Osteoblast (primary cell): ENCODE measurements at places on chromosomes 4 and X. TPM values are rescaled to one million over a fixed set of nuclear protein-coding genes. Genes with fewer than 3 reads are reported as not detected.
A peak's percentile ranks its signal among the peaks of the same experiment; 100 is the strongest.

DNA sequence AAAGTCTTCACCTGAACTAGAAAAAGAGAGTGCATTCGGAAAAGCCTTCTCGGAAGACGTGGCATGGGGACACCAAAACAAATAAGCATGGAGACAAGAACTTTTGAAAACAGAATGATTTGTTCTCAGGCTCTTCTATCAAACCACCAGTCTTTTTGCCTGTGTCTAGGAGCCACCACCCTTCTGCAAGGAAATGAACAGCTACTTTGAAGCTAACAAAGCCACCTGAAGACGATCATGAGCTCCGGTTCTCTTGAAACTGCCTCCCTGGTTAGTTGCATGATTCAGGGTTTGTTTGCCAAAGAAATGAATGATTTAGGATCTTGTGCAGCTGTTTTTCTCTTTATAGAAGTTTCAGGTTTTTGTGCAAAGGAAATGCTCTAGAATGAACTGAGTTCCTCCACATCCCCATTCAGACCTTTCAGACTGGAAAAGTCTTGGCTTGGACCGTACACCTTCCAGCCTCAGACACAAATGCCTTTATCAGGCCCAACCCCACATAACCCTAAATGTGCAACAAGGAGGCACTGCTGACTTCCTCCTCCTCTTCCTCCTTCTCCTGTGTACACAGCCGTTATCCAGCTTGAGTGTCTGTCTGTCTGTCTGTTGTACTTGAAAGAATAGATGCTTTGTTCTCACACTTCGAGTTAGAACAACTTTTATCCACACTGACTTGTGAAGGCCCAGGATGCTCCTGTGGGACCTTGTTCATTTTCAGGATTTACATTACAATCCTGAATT is 334.8 kb upstream of the KLF3 start:
- no peak for DNase-seq

SHROOM2 gene
- 6.2 and 8.0 TPM in 2 replicates for total RNA-seq

DNA sequence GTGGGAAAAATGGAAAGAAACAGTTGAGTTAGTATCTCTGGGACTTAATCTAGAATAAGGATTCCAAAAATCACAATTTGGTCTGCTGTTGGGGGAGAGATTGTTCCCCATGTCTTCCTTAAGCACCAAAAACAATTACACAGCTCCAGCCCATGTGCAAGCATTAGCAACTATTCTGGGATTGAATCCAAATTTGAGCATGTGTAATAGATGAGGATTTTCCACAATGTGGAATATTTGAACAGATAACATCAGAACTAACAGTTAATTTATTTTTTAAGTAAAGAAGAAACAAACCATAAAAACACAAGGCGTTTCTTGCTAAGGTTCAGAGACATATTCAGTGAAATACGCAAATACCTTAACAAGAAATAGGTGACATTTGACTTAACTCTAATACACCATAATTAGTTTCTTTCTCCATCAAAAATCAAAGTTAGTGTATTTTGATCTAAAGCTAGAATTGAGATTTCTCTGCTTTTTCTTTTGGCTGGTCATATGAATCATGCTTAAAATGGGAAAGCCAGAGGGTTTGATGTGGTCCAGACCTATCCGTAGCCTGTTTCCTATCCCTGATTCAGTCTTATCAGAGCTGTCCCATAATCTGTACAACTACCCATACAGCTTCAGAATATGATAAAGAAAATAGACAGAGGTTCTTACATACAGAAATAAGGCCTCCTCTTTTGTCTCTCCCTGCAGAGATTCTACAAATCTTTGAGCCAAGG is 413.4 kb downstream of the PACRGL start:
- no peak for DNase-seq

- no peak for DNase-seq
Measured at GRCh38 chr4:152166567-152166966, 369.3 kb downstream of the FBXW7 start.

CHST7 gene
- total RNA-seq = 6.5 and 8.0 TPM in 2 replicates

- DNase-seq = no peak
Measured at GRCh38 chr4:23822181-23822580, 67.7 kb downstream of the PPARGC1A start.

GRCh38 chr4:71334465-71334882 is 4.3 kb upstream of the SLC4A4 start:
- DNase-seq = peak; percentile 62

DNA sequence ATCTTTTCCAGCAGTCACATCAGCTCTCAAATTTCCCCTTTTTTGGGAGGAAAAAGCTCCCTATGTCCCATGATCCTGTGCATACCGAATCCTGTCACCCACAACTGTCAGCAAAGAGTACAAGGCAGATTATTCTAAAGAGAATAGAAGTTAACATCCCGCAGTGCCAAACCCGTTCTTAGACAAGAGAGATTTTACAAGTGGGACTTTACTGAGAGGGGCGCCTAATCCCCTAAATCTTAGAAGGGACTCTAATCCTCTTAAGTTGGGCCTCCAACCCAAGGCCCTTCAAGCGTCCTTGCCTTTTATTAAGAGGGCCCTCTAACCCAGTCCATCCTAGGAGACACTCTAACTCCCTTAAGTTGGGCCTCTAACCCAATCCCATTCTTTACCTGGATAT is 193.9 kb downstream of the CPXCR1 start:
- DNase-seq = no peak

GRCh38 chrX:65601126-65601525 is 66.3 kb upstream of the MSN start:
- no peak for DNase-seq

DNA sequence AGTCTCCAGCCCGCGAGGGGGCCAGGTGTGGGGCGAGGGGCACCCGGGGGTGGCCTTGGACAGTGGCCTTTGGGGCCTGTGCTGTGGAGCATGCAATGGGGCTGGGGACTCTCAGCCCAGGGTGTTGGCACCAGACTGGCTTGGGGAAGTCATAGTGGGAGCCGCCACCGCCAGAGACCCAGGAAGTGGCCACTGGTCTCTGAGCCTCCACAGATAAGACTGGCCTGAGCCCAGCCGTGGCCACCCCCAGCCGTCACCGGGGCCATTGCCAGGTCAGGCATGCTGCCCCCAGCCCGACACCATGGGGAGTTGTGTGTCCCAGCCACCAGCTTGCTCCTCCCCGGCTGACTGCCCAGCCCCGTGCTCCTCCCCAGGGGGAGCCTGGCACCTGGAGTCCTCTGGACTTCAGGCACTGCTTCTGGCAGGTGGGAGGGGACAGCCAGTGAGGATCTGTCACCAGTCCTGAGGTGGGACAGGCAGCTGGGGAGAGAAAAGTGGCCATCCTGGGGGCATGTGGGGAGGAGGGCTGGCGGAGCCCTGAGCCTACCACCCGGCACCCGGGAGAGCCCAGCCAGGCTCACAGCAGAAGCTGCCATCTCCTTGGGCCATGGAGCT is 32.5 kb downstream of the TACC3 start:
- no peak for DNase-seq

DNA sequence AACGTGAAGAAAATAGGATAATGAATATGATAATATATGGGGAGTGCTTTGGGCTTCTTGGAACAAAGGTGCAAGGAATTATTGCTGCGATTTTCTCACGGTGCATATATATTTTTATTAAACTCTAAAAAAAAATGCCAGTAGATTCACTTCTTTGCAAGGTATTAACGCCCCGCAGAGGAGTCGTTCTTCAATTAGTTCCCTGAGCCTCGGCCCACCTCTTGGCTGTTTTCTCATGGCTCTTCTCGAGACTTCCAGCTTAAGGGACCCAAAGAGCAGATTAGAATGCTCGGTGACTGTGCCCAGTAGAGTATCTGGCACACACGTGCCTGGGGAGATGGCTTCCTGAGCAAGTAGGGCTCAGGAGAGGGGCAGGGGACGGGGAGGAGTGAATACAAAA is 367.4 kb downstream of the MID1IP1 start:
- DNase-seq = no peak

DNA sequence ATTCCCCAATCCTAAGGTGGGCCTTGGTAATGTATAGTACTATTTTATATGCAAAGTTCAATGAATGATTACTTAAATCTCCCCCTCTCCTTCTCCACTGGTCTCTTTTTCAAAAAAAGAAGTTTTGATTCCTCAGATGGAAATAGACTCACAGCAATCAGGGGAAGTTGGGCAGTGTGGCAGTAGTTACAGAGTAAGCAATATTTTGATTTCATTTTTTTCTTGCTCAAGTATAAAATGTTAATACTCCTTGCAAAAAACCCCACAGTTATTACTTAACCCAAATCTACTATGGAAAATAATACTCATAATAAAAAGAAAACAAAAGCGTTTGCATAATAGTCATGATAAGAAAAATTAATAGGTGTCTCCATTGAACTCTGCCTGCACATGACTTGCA is 56.9 kb upstream of the CXCL8 start:
- no peak for DNase-seq

HMGN5 gene
- 0.88 and 1.8 TPM in 2 replicates for total RNA-seq

MORC4 gene
- 39.8 and 47.1 TPM in 2 replicates for total RNA-seq

NXF3 gene
- total RNA-seq = under 0.01 and 0.36 TPM in 2 replicates

DNA sequence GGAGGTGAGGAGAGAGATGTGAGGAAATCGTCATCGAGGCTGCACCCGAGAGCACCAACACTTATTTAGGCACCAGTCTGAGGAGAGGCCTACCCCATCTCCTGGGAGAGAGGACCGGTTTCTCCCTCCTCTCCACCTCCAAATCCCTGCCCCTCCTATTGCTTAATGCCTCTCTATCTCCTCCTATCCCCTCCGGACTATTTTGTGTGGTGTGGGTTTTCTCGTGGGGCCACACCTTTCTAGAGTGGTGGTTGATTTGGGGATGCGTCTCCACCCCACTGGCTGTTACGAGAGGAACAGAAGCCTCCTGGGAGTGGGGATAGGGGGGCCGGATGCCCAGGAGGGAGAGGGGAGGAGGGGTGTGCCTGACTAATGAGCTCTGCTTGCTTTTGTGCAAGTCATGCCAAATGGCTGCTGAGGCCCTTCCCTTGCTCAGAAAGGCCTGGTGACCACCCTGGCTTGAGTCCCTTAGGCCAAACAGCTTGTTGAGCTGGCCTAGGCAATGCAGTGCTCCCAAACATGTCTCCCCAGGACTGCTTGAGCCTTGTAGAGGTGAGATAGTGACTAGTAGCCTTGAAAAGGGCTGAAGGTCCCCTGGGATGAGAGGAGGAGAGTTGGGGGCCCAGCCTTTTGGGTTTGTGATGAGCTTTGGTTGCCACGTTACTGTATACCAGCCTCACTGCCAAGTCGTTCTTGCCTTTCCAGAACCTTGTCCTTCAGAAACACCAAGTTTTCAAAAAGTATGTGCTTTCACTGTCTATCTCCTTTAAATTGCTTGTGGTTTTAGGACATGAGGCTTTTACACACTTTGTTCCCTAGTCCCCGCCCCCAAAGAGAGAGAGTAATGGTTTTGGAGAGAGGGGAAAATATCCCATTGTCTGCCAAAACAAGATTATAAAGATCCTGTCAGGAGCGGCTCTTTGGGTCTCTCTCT is 1.2 kb downstream of the MSN start:
- peak; percentile 85 for DNase-seq

- no peak for DNase-seq
Measured at GRCh38 chr4:3122081-3122563, 47.6 kb downstream of the HTT start.

- no peak for DNase-seq
Measured at GRCh38 chr4:32506067-32506466, 1785.9 kb downstream of the PCDH7 start.

GRCh38 chr4:126087101-126087500 is 772.3 kb downstream of the FAT4 start:
- DNase-seq = no peak

DNA sequence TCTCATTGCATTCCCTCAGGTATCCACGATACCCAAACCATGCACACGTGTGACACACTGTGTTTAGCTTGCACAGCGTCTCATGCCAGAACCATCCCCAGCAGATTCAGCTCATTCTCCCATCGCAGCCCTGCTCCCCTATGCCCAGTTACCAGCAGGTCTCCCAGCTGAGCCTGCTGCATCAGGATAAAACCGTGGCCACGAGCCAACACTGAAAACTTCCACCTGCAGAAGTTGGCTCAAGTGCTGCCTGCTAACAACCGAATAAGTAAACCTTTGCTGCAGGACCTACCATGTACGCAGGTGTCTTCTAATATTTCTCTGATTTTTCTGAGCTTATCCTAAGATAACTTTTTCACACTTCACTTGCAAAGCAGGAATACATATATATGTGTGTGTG is 120.4 kb upstream of the STS start:
- DNase-seq = no peak

DNA sequence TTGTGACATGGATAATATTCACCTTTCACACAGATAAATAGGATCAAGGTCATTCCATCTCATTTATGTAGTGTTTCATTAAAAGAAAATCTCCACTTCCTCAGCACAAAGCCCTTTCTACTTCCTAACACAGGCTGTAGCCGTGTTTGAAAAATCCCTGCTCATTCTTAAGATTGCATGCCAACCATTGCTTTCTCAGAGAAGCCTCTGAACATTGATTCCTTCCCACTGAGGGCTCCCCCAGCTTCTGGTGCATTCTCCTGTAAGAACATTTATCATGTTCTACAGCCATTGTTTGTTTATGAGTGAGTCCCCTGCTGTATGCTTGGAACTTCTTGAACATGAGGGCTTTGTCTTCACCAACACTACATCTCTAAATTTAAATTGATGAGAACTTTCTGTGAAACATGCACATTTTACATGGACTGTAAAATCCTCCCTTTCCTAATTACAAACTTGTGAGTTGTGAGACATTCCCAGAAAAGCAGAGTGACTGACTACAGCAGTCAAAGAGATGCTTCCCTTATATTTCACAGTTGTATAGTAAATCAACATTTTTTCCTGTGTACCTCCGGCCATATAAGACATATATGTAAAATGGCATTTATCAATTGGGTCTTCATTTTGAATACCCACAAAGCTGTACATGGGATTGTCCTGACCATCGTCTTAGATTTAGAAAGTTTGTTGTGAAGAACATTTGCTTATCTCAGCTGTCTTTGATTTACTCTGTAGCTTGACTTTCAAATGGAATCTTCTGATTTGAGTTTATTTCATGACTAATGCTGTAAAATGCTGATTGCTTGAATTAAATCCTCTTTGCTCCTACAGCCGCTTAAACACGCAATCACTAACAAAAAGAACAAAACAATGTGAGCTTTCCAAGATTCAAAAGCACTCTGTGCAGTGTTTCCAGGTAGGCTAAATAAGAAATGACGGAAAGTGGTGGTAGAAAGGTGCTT is 600.5 kb upstream of the SLIT2 start:
- peak; percentile 13 for DNase-seq

DNA sequence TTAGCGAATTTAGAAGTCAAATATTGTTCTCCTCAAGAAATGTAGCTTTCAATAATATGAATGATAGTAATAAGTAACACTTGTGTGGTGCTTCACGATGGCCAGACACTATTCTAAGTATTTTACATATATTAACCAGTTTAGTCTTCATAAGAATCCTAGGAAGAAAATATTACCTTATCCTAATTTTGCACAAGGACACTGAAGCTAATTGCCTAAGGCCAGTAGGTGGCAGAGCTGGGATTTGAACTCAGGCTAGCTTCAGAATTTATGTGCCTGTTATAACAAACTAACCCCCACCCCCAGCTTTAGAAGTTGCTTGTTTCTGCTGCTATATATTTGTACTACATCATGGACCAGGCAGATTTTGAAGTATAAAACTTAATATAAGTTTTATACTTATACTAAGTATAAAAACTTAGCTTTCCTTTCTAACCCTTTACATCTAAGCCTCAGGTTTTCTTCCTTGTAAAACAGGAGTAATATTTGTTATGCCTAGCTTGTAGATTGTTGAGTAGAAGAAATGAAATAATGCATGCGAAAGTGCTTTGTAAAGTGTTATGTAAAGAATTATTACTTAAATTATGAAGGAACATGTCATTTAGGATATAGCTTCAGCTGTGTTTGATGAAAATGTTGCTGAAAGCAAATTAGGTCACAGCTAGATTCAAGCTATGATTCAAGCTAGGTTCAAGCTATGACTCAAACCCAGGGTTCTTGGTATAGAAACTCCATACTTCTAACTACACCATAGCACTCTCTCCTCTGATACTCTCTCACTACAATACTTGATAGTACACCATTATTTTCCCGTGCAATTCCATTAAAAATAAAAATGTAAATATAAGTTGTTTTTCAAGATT is 4.2 kb upstream of the CDS1 start:
- DNase-seq = no peak

SPP1 gene
- 7.6 and 16.2 TPM in 2 replicates for total RNA-seq
